ENCODE measurements at places on chromosomes 11 and 22. TPM values are rescaled to one million over a fixed set of nuclear protein-coding genes. Genes with fewer than 3 reads are reported as not detected.

GRCh38 chr22:32082331-32082730 is 39.3 kb downstream of the SLC5A1 start:
- DNase-seq: no peak
- no peak overlapping the region for H3K4me3 ChIP-seq
- no peaks in the 10 kb centered on the region for H3K27me3 ChIP-seq
- no peak overlapping the region for H3K27ac ChIP-seq
- no peaks in the 10 kb centered on the region for H3K36me3 ChIP-seq
- no peaks in the 10 kb centered on the region for H3K4me1 ChIP-seq

DNA sequence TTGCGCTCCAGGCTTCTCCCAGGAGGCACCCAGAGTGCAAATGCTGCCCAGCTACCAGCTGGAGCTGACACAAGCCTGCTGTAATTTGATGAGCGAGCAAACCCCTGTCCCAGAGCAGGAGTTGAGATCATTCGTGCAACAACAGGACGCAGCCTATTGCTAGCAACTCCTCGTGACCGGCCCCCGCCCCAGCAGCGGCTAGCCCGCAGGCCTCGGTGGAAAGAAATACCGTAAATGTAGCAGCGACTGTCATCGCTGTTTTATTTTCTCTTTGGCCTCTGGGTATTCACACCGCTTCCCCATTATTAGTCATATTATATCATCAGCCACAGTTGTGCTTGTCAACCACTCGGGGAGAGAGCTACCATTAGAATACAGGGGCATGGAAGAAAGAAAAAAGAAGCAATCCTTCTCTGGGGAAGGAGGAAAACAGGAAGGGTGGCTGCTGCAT is 59.2 kb upstream of the ATXN10 start:
- no peak overlapping the region for H3K4me3 ChIP-seq
- H3K36me3 ChIP-seq: no peaks in the 10 kb centered on the region
- DNase-seq: no peak
- peak overlapping the region; percentile 76 for H3K27ac ChIP-seq

- no peaks in the 10 kb centered on the region for H3K36me3 ChIP-seq
- H3K27ac ChIP-seq: no peak overlapping the region
- no peak overlapping the region for H3K4me3 ChIP-seq
- H3K4me1 ChIP-seq: peaks cover 14% of the 10 kb centered on the region
- DNase-seq: no peak
Observed at GRCh38 chr11:61058583-61059259, 43.6 kb upstream of the CD5 start.

HTR3B gene
- total RNA-seq: not detected

MAP6 gene
- total RNA-seq: 6.9 TPM

TUBA8 gene
- total RNA-seq: 5.6 TPM

OR51I1 gene
- not detected for total RNA-seq

Data from vagina (tissue), 2 donors.